Right atrium auricular region (tissue), 2 donors: ENCODE measurements at places on chromosomes 4 and X. TPM values are rescaled to one million over a fixed set of nuclear protein-coding genes. Genes with fewer than 3 reads are reported as not detected.

REPS2 gene
- total RNA-seq = 14.1 TPM

TBC1D8B gene
- total RNA-seq = 4.6 TPM

IL15 gene
- 2.0 TPM for total RNA-seq

DNA sequence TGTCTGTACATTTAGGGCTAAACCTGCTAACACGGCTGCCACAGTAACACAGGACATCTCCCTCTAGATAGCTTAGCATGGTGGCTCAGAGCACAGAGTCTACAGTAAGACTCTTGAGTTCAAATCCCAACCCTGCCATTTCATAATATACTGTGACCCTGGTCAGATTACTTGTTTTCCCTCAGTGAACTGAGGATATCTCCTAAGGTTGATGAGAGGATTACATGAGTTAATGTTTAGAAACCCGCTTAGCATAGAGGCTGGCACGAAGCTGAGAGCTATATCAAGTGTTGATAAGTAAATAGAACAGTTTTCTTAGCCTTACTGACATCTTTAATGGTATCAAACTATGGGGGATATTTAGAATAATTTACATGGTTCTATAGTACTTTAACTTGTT is 37.2 kb downstream of the CASP3 start:
- DNase-seq = no peak

- DNase-seq = no peak
These were observed 43.2 kb upstream of the AR start for GRCh38 chrX:67500617-67501016.

- DNase-seq = no peak
These were observed 174.3 kb downstream of the ADGRL3 start for GRCh38 chr4:61374447-61374891.

DNA sequence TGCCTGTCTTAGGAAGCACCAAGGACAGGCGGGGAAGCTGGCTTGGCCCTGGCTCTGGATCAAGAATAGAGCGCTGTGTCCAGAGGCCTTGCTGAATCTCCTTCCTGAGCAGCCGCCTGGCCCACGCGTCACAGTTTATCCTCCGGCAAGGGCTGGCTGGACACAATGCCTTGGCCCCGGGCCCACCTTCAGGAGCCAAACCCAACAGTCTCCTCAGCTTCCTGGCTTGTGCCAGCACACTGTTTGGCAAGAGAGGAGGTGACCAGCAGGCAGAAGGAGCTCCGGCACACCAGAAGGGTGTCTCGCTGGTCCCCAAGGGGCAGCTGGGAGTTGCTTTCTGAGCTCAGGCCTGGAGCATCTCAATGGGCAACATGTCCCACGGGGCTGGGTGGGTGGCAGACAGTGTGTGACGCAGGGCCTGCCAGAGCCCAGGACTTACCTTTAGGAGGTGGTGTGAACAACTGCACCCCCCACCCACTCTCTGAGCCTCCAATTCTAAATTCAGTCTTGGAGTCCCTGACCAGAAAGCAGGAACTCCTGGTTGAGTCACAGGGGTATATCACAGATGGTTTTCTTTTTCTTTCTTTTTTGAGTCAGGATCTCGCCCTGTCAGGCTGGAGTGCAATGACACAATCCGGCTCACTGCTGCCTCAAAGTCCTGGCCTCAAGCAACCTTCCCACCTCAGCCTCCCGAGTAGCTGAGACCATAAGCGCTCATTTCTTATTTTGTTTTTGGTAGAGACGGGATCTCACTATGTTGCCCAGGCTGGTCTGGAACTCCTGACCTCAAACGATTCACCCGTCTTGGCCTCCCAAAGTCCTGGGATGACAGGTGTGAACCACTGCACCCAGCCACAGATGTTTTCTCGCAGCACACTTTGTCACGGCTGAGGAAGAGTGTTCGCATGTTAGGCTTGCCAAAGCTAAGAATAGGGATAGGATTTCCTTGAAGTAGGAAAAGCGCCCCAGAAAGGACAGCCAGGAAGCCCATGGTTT is 361.2 kb downstream of the BCOR start:
- DNase-seq = peak; percentile 92

DNA sequence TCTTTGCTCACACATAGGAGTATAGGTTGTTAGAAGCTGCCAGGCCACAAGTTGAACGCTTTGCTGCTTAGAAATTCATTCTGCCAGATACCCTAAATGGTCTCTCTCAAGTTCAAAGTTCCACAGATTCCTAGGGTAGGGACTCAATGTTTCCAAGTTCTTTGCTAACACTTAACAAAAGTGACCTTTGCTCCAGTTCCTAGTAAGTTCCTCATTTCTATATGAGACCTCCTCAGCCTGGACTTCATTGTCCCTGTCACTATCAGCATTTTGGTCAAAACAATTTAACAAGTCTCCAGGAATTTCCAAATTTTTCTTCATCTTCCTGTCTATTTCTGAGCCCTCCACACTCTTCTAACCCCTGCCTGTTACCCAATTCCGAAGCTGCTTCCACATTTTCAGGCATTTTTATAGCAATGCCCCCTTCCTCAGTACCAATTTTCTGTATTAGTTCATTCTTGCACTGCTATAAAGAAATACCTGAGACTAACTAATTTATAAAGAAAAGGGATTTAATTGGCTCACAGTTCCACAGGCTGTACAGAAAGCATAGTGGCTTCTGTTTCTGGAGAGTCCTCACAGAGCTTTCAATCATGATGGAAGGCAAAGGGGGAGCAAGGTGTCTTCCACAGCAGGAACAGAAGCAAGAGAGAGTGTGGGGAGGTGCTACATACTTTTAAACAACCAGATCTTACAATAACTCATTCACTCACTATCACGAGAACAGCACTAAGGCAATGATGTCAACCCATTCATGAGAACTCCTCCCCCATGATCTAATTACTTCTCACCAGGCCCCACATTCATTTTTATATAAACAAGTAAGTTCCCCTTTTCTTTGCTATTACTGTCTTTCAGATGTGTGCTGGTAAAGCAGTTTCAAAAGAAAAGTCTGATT is 11.5 kb upstream of the TLR1 start:
- DNase-seq = no peak
